Activated CD4-positive, alpha-beta T cell treated with anti-CD3 and anti-CD28 coated beads for 4 hours (primary cell): ENCODE measurements at places on chromosomes 13 and 19.

- DNase-seq = no peak
These were observed 850 bp upstream of the KLK11 start for GRCh38 chr19:51027126-51027806.

GRCh38 chr13:94542917-94543316 lies 53.0 kb downstream of the TGDS start:
- DNase-seq = no peak

- DNase-seq = peak; percentile 57
These were observed 11.9 kb upstream of the FOSB start for GRCh38 chr19:45455707-45456499.

GRCh38 chr19:30551271-30551670 lies 179.1 kb downstream of the ZNF536 start:
- no peak for DNase-seq

DNA sequence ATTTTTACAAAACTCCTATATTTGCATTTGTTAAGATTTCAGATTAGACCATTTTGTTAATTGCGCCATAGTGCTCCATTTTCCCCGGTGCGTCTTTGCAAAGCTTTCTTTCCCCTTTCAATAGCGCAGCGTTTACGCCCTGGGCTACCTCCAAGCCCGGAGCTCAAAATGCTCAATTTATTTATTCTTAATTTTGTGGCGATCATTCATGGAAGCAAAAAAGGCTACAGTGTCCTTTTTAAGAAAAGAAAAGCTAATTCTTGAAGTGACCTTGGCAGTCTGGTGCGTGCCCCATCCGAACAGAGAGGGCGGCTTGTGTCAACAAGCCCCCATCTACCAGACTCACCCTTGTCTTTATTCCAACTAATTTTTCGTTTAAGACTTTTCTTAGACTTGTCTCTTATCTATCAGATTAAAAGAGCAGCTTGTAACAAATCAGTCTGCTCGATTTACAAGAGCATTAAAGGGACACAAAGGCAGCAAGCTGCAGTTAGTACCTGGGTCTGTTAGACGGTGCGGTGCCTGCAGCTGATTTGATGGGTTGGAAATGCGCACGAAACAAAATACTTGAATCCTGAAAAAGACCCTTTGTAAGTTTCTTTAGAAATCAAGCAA lies 30.1 kb downstream of the GSX1 start:
- DNase-seq = no peak

DNA sequence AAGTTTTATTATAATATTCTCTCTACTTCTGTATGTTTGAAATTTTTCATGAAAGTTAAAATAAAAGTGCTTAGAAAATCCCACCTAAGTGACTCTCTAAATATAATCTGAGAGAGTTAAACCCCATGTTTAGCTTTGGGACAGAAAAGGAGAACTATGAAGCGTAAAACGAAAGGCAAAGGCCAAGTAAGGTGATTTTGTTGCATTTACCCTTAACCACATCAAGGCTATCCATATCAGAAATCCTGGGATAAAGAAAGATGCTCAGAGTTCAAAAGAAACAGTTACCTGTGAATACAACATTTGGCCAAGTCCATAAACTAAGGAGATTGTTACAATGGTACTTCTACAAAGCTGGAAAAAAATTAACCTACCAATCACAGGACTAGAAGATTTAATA lies 31.3 kb downstream of the UBL3 start:
- DNase-seq = no peak

- no peak for DNase-seq
These were observed 6.2 kb downstream of the NRTN start for GRCh38 chr19:5811117-5811516.

GRCh38 chr19:36060430-36060829 lies 5.7 kb downstream of the WDR62 start:
- DNase-seq = no peak

GRCh38 chr19:19618219-19619051 lies at the start of gene PBX4:
Gene PBX4, minus strand, starts transcription at chr19:19618687. Its CDS starts 58 bp downstream, at chr19:19618629.
- peak; percentile 99 for DNase-seq

DNA sequence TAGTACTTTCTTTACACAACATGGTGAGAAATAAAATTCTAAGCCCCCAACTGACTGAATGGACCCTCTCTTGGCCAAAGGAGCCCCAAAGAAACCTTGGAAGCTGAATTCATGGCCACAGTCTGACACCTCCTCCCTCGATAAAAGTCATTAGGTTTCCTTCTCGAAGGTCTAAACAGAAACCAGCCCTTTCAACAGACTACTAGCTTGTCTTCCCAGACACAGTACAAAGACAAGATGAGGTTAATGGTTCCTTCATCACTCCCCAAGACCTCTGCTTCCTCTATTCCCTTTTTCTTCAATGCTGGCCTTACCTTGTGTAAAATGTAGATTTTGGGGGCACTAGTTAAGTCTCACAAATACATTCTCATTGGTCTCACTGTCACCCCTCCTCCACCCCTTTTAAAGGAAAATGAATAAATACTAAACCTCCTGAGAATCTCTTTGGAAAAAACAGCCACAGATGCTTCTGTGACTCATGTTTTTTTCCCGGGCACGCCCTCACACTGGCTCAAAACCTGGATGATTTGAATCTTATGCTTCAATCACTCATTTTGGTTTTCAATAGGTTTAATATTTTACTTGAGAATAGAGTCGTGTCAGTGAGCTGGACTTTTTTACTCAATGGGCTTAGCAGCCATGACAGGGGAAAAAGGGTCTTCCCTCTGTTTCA lies 65.8 kb upstream of the MED4 start:
- no peak for DNase-seq

DNA sequence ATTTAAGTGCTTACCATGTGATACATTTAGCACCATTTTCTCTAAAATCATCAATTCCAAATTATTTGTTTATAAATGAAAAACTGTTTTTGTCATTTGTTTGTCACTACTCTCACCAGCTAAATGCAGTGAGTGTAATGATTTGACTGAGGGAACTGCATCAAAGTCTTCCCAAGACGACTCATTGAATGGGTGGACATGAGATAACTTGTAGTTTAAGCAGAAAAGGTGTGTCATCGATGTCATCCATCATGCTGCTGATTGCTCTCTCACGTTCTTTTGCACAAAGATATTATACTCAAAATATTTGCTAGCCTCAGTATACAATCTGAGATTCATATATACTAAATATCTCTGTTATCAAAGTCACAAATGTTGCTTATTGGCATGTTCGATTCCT lies 366.5 kb downstream of the IRS2 start:
- no peak for DNase-seq

- no peak for DNase-seq
These were observed 3.6 kb upstream of the N4BP2L2 start for GRCh38 chr13:32542221-32542620.

DNA sequence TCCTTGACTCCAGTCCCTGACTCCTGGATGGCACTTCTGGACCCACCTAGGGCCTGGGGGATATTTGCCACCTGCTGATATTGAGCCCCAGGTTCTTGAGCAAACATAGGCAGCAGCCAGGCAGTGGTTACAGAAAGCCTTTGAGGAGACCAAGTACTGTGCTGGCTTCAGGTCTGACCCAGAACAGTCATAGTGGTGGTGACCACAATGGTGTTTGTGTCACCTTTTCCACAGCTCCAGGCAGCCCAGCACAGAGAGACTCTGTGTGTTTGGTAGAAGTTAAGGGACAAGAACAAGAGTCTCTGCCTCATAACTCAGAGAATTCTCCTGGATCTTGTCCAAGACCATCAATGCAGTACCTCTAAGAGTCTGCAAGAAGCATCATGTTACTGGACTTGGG lies 14.6 kb upstream of the CLC start:
- no peak for DNase-seq

DNA sequence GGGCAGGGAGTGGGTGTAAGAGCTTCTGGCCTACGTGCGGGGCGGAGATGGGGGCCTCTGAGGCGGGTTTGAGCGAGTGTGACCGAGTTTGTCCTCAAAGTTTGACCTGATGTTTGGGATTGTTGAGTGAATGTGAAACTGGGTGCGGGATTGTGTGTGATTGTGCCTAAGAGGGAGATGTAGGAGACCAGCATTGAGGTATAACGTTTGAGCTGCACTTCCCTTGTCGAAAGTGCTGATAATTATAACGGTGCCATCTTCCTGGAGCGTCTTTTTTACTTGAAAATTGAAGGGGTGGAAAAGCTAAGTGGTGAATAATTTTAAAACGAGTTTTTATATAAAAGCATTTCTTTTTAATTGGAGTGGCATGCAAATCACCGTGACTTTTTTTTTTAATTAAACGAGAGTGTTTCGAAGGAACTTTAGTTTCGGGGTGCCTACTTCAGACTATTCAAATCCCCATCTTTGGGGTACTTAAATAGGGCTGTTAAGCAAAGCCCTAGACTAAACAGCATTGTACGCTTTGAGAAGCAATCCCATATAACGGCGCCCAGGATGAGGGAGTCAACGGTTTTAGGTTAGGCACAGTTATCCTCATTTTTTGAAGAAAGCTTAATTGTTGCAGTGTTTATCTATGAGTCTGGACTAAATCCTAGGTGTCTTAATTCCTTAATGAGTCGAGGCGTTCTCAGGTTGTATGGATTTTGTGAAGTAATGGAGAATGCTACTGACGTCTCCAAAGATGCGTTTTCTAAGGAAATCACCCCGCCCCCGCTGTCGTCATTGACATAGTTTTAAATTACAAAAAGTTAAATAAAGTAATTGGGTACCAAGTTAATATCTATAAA lies 594 bp downstream of the ZNF146 start:
- DNase-seq = peak; percentile 8

DNA sequence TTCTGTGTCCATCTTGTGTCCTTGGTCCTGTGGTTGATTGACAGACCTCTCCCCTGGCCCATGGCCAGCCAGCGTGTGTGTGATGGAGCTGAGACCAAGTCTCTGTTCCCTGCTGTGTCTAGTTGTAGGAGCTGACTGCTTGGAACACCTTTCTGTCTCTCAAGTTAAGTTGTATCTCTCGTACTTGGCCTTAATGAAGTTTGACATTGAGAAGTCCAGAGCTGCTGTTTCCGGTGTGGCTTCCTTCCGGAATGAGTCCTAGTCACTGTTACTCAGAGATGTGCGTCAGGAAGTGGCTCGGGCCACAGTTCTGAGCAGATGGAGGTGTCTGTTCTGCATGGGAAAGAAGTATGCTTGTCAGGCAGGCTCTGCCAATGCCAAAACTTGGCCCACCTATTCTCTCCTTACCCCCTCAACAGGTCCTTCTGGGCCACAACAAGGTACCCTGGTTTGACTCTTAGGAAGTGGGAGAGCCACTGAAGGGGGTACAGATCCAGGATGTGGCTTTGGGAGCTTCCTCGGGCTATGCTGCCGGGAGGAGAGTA lies 54.3 kb downstream of the GATAD2A start:
- peak; percentile 62 for DNase-seq

GRCh38 chr13:23889615-23890607 lies 711 bp upstream of the MIPEP start:
- no peak for DNase-seq

DNA sequence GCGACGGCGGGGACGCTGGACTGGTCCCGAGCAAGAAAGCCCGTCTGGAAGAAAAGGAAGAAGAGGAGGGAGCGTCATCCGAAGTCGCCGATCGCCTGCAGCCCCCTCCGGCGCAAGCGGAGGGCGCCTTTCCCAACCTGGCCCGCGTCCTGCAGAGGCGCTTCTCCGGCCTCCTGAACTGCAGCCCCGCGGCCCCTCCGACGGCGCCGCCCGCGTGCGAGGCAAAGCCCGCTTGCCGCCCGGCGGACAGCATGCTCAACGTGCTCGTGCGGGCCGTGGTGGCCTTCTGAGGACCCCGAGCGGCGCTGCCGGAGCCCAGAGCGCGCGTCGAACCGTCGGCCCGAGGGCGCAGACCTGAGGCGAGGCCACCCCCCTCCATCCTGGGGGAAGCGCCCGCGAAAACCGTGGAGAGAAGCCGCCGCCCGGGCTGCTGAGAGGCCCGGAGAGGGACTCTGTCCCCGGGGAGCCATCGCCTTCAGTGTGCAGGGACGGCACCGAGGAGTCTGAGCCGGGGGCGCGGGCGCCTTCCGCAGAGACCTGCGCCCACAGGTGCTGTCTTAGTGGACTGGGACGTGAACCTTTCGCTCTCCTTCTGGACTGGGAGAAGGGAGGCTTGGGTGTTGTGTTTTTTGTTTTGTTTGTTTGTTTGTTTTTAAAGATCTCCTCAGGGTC lies 3.5 kb downstream of the IER2 start:
- DNase-seq = no peak

DNA sequence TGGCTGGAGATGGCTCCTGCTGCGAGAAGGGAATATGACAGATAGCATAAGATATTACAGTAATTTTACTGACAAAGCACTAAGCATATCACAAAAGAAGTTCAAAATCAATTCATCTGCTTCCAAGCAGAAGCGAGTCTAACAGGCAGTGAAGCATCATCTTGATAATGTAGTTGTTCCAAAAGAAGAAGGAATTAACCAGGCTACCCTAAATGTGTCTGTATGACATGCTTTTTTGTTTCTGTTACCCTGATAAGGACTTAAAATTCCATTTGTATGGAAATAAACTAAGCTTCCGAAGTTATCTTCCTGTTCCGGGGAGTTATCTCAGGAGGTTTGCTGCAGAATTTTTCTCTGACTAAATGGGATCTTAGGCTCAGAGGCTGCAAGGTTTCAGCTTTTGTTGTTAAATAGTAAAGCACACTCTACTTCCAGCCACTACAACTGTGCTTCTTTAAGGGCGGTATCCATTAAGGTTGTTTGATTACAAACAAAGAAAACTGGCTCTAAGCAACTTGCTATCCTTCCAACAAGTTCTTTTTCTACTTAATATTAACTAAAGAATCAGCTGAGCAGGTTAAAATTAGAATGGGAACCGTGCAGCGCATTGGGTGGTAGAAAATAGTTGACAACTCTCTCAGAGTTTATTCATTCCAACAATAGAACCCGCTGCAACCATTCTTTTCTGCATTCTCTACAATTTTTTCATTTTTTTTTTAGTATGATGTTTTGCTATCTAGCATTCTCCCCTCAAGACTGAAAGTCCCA lies 607.3 kb downstream of the UQCRFS1 start:
- DNase-seq = no peak

- no peak for DNase-seq
These were observed 64.5 kb downstream of the CEBPG start for GRCh38 chr19:33437821-33438671.

DNA sequence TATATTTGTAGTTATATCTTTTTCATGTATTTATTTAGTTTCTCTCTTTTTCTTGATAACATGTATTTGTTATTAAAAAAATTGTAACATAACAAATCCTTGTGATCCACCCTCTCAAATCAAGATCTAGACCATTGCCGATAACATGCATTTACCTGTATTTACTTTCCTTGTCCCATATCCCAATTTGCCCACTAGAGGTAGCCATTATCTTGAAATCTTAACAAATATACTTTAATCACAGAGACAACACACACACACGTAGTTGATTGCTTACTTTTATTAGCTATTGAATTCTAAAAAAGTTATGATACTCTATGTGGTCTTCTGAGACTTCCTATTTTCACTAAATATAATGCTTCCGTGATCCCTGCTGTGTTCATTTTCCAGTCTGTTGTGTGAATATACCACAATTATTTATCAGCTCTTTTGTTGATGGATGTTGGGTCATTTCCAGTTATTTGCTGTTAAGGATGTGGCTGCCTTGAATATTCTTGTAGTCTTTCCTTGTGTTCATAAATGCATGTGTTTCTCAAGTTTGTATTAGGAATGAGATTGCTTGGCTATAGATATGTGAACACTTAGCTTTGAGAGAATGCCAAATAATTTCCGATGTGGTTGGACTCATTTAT lies 31.3 kb upstream of the ZMYM2 start:
- DNase-seq = no peak

GRCh38 chr13:39217471-39217870 lies 179.2 kb downstream of the NHLRC3 start:
- DNase-seq = no peak
